HT-29 (cell line): ENCODE measurements at places on chromosomes 3 and 15. TPM values are rescaled to one million over a fixed set of nuclear protein-coding genes. Genes with fewer than 3 reads are reported as not detected.
A peak's percentile ranks its signal among the peaks of the same experiment; 100 is the strongest.

The SLC28A2 gene
- total RNA-seq = not detected in 2 replicates

DNA sequence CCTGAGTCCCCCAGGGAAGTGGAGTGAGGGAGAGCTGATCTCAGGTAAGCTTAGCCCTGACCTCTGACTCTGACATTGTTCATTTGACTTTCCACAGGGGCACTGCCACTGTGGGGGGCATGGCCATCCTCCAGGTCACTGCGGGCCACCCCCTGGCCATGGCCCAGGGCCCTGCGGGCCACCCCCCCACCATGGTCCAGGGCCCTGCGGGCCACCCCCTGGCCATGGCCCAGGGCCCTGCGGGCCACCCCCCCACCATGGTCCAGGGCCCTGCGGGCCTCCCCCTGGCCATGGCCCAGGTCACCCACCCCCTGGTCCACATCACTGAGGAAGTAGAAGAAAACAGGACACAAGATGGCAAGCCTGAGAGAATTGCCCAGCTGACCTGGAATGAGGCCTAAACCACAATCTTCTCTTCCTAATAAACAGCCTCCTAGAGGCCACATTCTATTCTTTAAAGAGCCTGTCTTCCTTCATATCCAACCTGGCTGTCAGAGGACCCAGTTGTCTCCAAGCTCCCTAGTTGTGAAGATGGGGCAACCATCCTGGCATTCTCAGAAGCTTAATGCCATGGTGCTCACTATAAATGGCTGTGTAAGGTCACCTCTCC lies 1.9 kb upstream of the DISP2 start:
- no peak for DNase-seq

- no peak for DNase-seq
These were observed 49.8 kb upstream of the PXYLP1 start for GRCh38 chr3:141181819-141182218.

GRCh38 chr3:158918451-158918850 lies 116.6 kb downstream of the MFSD1 start:
- no peak for DNase-seq

DNA sequence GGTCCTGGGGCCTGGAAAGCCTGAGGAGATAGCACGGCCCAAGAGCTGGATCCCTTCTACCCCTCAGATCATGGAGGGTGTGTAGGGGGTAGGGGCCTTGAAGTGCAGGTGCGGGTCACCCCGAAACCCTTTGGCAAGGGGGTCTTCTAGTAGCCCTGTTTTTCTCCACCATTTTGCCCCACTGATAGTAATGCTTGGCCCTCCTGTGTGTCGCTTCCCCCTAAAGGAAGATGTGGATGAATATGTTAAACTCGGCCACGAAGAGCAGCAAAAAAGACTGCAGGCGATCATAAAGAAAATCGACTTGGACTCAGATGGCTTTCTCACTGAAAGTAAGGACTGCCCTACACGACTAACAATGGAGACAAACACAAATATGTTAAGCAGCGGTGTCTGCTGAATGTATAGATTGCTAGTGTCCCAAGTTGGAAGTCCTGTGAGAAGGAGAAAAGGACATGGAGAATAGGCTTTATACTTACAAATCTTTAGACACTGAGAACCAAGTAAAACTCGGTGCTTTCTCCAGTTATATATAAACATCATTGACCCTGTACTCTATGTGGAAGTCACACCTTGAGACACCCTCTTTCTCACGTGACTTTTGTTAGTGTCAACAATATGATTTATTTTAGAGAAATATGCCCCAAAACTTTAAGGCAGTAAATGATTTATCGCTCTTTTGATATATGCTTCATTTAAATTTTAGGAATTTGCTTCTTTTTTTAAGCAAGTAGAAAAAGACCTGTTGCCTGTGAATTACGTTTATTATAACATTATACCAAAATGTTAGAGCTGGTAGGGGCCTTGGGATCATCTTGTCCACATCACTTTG lies 802 bp downstream of the RCN2 start:
- peak; percentile 53 for DNase-seq

The SOX2 gene
- not detected in 2 replicates for total RNA-seq
